ENCODE measurements at places on chromosomes 12 and 14.
A peak's percentile ranks its signal among the peaks of the same experiment; 100 is the strongest.

GRCh38 chr14:103126088-103126872, 3.0 kb downstream of the TNFAIP2 start:
- no peak for DNase-seq

DNA sequence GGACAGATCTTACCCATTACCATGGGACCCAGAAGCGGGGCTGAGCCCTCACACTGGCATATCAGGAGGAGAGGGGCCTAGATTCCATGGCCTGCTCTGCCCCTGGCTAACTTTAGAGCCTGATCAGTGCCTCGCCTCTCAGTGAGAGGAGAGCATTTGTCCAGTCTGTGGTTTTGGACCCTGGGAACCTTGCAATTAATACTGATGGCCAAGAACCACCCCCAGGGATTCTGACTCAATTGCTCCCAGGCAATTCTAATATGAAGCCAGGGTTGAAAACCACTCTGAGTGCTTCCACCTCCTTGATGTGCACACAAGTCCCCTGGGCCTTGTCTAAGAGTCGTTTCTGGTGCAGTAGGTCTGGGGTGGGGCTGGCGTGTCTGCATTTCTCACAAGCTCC, 67.7 kb downstream of the CALM1 start:
- DNase-seq, result no peak

- no peak for DNase-seq
Measured at GRCh38 chr12:83326666-83327065, 640.0 kb downstream of the TMTC2 start.

DNA sequence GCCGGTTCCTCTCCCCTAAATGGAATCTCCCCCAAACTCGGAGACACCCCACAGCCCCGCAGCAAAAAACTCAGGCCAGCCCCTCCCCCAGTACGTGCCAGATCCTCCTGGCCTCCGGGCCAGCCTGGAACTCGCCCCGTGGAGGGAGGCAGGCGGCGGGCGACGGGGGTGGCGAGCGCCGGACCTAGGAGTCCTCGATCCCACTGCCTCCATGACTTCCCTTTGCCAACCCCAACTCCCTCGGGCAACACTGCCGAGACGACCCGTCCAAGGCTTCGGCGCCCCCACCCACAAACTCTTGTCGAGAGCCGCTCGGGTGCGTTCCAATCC, 400 bp downstream of the ADCY6 start:
- no peak for DNase-seq

GRCh38 chr14:52048641-52049204, 20.1 kb downstream of the NID2 start:
- DNase-seq, result peak; percentile 77

- no peak for DNase-seq
Measured at GRCh38 chr12:2380946-2381345, 328.2 kb downstream of the CACNA1C start.

DNA sequence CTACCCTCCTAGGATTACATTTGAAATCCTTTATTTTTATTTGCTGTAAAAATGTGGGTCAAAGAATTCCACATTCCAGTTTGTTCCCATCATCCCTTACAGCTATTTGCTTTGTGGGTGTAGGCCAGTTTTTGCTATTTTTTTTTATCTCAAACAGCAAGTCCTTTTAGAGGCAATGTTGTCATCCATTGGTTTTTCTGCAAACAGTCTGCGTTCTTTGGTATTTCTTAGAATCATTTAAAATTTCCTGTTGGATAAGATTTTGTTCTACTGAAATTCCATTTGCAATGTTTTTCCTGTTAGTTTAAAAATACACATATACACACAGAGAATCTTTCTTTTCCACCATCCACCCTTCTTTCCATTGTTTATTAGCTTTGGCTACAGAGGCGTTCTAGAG, 53.3 kb upstream of the STK38L start:
- DNase-seq, result no peak

DNA sequence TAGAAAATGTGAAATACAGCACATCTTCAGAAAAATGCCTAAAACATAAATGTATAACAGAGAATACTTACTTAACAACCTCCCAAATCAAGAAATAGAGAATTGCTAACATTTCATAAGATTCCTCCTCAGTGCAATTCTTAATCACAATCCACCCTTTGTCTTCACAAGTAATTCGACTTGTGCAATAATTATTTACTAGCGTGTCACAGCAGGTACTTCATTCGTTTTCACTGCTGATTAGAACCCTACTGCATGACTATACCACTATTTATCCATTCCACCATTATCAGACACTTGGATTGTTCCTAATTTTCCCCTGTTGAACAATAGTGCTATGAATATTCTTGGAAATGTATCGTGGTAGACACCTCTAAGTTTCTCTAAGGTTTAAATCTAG, 64.9 kb upstream of the BBS10 start:
- DNase-seq, result no peak

DNA sequence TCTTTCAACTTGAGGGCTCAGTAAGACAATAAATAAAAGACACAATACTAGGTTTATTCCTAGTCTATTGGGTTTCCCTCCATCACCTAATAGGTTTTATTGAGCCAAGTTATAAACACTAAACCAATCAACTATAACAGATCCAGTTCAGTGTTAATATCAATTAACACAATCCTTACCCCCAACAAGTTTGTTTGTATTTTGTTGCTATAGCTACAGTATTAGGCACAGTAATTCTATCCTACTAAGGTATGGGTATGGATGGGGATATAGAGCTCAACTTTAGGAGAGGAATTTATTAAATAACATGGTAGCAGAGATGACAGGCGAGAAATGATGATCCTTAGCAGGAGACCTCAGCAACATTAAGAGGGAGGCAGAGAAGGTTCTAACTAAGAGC, 13.3 kb downstream of the PPP4R3A start:
- no peak for DNase-seq

- DNase-seq, result no peak
Measured at GRCh38 chr14:88937706-88938105, 113.3 kb downstream of the TTC8 start.

GRCh38 chr14:34335968-34336367, 126.1 kb downstream of the SPTSSA start:
- no peak for DNase-seq

GRCh38 chr14:100399052-100399849, 76.1 kb downstream of the SLC25A47 start:
- no peak for DNase-seq

- DNase-seq, result peak; percentile 75
Measured at GRCh38 chr12:128076188-128076587, 190.8 kb upstream of the TMEM132C start.

- DNase-seq, result peak; percentile 10
Measured at GRCh38 chr12:99959549-99960170, 25.1 kb downstream of the ANKS1B start.

DNA sequence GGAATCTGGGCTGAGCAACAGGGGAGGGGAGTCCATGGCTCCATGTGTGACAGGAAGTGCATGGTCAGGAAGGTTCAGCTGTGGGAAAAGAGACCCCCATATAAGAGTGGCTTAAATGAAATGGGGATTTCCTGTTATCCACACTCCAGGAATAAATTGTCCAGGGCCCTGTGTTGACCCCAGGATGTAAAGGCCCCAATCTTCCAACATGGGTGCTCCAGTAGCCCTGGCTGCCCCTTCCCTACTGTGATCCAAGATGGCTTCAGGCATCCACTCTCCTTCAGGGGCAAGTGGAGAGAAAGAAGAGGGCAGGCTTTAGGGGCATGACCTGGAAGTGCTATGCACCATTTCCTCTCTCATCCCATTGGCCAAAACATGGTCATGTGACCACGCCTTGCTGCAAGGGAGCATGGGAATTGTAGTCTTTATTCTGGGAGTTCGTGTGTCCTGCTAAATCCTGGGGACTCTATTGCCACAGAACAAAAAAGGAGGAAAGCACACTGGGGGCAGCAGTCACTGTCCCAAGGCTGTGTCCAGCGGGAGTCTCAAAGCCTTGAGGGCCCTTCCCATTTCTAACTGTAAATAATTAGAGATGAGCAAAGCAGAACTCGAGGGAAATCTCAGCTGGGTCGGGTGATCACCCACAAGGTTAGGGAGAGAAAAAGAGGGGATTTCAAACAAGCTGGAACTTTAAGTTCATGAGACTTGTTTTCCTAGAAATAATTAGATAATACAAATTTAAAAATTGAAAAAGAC, 289.2 kb downstream of the ADGRD1 start:
- DNase-seq, result no peak

- peak; percentile 70 for DNase-seq
Measured at GRCh38 chr12:50620109-50620977, 115.6 kb downstream of the DIP2B start.

DNA sequence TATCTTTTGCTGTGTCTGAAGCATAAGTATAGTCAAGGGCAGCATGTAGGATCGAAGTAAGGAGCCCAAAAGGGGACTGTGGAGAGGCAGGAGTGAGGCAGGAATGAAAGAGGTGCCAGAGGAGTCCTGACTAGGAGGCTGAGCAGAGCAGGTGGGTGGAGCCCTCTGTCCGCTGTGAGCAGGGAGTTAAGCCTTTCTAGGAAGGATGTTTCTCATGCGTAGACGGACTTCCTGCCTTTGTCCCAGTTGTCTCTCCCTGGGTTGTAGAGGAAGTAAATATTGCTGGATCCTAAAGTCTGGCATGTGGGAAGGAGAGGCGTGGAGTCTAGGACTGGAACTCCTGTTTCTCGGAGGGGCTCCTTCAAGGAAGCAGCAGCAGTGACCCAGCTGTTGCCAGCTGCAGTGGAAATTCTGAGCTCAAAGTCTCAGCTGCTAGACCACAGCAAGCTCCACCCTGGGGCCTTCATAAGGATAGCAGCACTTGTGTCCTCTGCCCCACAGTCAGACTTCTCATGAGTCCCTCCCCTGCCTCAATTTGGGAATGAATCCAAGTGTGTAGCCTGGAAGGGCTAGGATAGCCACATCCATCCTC, 44.0 kb downstream of the RBMS2 start:
- DNase-seq, result peak; percentile 23

GRCh38 chr14:61699027-61699426, 3.7 kb downstream of the HIF1A start:
- DNase-seq, result no peak

GRCh38 chr12:124780336-124780735, 83.3 kb downstream of the SCARB1 start:
- DNase-seq, result no peak

DNA sequence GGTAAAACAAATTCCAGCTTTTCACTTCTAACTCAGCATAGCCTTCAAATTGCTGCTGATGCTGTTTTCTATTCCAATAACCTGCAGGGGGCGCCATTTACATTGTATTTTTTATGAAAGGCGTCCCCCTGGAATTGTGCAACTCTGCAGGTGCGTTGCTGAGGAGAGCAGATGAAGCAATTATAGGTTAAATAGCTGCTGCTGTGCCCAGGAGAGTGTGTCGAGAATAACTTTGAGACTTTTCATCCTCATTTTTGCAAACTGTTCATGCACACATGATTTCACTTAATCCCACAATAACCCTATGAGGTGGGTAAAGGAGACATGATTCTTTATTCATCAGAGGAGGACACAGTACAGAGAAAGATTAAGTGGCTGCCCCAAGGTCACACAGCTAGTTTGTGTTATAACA, 75.7 kb downstream of the MYRFL start:
- DNase-seq, result no peak

GRCh38 chr12:43079476-43079875, 472.5 kb downstream of the ADAMTS20 start:
- DNase-seq, result no peak

DNA sequence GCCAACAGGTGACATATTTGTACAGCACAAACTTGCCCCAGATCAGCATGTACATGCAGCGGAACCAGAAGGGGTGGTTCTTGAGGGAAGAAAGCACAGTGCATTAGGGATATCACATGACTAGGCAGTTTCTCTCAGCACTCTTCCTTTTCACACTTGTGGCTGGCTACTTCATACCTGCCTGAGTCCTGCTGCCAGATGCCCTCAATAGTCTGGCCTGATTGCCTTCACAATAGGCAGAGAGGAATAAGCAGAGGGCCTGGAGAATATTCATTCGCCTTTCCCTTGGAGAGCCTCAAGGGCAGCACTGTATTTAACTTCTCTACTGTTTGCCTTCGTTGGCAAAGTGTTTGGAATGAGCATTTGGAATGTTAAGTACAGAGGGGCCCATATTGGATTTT, 7.9 kb downstream of the EMG1 start:
- DNase-seq, result no peak

DNA sequence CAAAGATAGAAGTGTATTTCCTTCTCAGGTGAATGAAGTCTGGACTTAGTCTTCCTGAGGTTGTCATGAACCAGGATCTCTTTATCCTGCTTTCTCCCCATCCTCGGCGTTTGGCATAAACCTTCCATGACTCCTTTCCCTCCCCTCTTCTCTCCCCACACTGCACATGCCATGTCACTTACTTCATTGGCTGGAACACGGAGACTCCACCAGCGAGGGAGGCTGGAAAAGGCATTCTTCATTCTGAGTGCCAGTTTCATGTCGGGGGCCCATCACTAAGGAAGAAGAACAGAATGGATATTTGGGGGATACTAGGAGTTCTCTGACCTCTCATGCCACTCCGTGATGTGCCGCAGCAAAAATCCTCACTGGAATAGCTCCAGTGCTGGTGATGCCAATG, 105.6 kb downstream of the VCPKMT start:
- DNase-seq, result no peak

- no peak for DNase-seq
Measured at GRCh38 chr12:52226446-52226845, 6.6 kb upstream of the KRT7 start.

GRCh38 chr14:77897374-77897773, 97.5 kb downstream of the ADCK1 start:
- DNase-seq, result no peak

DNA sequence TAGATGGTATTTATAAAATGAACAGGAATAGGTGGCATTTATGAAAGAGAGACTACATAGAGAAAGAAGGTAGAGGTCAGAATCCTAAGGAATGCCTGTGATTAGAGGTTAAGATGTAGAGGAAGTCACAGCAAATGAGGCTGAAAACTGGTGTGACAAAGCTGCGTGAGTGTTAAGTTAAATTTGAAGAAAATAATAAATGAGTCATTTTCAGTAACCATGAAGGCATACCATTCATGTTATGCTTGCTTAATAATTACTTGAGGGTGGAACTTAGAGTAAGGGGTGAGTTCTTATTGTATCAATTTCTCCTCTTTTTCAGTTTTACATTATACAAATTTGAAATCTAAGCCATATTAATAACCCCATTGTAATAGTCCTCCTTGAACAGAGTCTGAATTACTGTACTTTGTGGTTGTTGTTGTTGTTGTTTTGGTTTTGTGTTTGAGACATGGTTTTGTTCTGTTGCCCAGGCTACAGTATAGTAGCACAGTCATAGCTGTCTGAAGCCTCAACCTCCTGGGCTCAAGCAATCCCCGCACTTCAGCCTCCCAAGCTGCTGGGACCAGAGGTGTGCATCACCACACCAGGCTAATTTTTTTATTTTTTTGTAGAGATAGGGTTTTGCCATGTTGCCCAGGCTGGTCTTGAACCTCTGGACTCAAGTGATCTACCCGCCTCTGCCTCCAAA, 761.5 kb downstream of the GALC start:
- DNase-seq, result no peak

- DNase-seq, result peak; percentile 98
Measured at GRCh38 chr12:127559349-127560040, 707.5 kb upstream of the TMEM132C start.

GRCh38 chr12:95995238-95996031, 709 bp downstream of the HAL start:
- DNase-seq, result no peak

GRCh38 chr12:70963081-70963660, 42.6 kb upstream of the PTPRR start:
- DNase-seq, result no peak

GRCh38 chr12:89947437-89948270, 239.0 kb upstream of the ATP2B1 start:
- peak; percentile 87 for DNase-seq
